ENCODE measurements at places on chromosomes 12 and 14. TPM values are rescaled to one million over a fixed set of nuclear protein-coding genes. Genes with fewer than 3 reads are reported as not detected.

DNA sequence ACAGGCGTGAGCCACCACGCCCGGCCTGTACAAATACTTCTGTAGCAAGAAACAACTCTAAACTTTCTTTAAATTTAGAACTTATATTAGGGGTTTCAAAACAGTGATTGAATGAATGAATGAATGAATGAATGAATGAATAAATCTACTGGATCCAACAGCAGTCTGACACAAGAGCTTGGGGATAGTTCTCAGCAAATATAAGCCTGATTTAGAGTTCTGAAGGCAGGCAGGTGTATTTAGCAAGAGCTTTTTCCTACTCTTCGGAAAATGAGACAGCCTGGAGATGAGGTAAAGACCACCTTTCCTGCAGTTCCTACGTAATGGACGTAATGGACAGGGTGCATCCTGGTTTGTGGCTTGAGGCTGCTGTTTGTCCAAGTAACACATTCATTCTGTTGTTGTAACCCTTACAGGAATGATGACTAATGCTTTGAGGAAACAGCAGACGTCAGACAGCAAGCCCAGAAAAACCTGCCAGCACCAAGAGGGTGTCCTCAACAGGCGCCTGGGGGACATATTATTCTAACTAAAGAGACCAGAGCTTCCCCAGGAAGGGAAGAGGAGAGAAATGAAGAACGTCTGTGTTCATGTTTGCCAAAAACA is 277.4 kb upstream of the SOX5 start:
- DNase-seq = peak; percentile 44

GRCh38 chr12:625998-626397 is 37.2 kb downstream of the NINJ2 start:
- DNase-seq = no peak

DNA sequence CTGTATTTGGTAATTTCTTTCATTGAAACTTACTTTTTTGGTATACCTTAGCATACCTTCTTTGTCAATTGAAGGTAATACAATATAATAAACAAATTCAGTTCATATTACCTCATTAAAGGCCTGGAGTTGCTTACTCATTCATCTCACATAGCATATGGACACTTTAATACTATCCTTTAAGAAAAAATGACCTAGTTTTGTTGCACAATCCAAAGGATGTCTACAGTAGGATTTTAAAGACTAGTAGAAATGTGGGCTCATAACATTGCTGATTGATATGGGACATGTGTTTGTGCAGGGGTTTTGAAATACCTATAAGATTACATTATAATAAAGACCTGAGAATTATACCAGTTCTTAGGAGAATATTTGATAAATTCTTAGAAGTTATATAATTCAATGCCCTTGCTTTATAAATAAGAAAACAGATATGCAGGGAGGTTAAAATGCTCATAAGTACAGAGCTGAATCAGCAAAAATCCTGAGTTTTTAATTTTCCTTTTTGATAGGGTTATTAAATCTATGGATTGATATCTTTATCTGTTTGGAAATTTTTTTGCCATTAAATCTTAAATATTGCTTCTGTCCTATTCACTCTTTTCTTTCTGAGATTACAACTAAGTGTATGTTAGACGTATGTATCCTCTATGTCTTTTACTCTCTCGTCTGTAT is 352.1 kb downstream of the ATP23 start:
- DNase-seq = no peak

DNA sequence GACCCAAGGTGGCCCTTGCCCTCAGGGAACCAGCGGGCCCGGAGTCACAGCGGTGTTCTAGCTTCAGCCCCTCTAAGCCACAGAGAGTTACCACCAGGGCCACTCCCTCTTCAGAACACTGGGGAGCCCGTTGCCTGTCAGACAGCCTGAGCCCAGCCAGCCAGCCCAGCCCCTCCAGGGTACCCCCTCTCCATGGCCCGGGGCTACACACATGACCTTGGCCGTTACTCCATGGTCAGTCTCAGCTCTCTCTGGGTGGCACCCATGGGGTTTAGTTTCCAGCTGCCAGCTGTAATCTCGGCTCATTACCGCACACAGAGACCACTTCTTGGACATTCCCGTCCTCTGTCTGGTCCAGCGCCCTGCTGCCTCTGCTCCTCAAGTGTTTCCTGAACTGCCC is 35.0 kb downstream of the PPP2R5C start:
- DNase-seq = no peak

DNA sequence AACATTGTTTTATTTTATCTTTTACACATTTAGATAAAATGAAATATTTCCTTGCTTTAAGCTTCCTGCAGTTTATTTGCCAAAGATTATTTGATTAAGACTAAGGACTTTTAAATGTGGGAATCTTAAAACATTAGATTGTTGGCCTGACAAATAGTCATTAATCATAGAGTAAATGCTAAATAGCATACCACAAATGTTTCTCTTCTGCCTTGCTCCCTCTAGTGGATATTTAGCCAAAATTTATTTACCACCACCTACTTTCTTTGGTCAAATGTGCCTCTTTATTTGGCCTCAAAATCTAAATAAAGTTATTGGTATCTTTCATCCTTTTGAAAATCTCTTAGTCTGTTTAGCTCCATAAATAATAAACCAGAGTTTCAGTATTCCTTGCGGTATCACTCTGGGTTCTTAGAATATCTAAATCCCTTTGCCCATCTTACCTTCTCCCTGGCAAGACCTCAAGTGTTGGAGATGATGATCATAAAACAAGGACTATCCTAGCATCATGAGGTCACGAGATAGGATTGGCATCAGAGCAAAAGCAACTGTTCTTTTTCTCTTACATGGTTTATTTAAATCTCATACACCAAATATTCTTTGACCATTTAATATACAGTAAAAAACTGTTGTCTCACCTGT is 150.6 kb upstream of the AEBP2 start:
- DNase-seq = no peak

DNA sequence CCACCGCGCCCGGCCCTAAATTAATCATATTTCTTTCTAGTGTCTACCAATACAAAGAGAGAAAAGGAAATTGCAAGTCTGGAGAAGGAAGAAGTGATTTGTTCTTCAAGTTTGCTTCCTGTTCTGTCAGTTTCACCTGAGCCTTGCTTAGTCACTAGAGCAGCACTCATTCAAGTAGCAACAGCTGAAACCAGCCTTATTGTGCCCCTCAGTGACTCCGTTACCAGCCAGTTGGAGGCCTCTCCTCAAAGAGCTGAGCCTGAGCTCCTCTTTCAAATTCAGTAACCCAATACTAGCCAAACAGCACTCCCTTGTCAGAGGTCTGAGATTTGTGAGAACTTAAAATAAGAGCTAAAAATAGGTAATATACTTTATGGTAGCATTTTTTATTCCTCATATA is 17.4 kb downstream of the PAWR start:
- no peak for DNase-seq

DNA sequence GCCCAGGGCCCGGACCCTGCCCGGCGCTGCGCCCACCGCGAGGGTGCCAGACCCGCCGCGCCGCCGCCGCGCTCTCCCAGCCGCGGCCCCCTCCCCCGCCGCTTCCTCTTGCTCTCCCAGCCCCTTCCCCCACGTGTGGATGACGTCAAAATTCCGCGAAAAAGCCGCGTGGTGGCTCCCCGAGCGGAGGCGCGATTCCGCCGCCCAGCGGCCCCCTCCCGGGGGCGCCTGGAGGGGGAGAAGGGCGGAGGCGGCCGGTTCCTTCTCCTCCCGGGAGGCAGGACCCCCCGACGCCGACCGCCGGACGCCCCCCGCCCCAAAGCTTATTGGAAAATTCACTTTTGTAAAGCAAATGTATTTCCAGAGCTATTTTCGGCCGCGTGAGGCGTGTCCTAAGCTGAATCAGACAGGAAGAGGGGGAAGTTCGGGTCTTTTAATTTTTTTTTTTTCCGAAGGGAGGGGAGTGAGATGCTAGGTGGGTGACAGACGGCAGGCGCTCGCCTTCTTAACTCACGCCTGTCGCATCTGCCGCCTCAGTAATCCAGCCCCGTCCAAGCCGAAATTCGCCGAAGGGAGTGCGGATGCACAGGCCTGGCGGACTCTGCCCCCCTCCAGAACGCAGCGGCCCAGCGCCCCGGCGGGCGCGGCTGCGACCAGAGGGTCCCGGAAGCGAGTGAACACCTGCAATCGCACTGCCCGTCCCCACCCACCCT is 4.1 kb upstream of the CCND2 start:
- peak; percentile 95 for DNase-seq

DNA sequence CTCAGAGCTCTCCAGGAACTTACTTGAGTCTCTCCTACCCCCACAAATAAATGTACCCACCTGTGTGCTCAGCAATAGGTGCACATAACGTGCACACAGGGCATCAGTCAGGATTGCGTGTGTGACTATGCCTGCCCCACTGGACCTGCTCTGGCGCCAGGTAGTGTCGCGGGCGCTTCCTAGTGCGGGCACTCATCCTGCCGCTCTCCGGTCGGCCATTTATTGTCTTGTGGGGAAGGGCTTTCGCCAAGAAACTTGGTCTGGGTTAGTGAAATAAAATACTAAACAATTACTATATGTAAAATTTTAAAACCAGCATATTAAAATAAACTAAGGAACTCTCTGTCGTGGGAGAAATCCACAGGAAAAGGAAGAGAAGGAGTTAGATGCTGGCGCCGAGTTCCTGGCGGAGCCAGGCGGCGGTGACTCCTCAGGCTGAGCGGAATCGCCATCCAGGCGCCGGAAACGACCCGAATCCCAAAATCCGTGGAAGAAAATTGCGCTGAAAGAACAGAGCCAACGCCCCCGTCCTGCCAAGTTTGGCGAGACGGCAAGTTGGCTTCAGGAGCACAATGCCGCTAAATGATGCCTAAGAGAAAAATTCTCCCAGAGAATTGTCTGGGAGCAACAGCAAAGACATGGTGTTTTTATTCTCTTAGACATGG is 7.9 kb upstream of the HOXC13 start:
- DNase-seq = no peak

- no peak for DNase-seq
Observed at GRCh38 chr14:24233538-24233866, 773 bp downstream of the GMPR2 start.

- no peak for DNase-seq
Observed at GRCh38 chr12:93126069-93126474, 197.0 kb upstream of the EEA1 start.

- DNase-seq = no peak
Observed at GRCh38 chr14:78608998-78609787, 439.0 kb downstream of the NRXN3 start.

DNA sequence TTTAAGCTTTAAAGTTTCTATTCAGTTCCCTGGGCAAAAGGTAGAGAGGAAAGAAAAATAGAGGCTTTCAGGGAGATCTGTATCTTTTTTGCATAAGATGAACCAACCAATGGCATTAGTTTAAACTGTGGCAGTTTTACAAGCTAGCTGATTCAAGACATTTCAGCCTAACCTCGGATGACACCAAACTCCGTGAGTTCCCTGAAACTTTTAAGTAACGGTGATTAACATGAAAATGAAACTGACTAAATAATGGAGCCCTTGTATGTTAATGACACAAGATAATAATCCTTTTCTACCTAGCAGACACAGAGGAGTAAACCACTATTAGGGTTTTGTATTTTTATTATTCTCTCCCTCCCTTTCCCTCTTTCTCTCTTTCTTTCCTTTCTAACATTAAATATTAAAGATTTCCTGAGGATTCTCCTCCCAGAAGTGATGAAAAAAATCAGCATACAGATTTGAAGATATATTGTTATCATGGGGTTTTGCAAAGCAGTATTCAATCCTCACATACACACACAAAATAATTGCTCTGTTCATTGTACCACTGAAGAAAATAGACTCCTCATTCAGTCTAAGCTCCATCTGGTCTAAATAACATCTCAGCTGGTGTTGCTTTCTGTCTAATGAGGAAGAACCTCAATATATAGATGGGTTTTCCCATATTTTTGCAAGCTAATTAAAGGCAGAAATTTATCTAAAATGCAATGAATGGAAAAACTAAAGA is 483.8 kb downstream of the NOVA1 start:
- DNase-seq = no peak

GRCh38 chr14:76498976-76499375 is 123.0 kb downstream of the ESRRB start:
- DNase-seq = no peak

GRCh38 chr14:25574628-25575325 is 524.8 kb upstream of the STXBP6 start:
- no peak for DNase-seq

DNA sequence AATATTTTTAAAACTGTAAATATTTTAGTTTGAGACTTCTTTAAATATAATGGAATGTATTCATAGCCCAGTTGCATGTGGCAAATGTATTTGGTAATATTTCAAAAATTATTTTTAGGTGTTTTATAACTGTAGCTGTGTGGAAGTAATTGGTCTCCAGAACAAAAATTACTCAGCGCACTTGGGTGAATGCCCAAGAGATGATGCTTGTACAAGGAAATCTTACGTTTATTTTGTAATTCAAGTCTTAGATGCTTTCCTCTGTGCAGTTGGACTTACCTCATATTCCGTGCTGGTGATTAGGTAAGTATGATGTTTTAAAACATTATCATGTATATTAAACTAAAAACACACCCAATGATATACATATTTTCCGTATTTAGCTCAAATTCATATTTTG is 76.7 kb upstream of the SLCO1B1 start:
- DNase-seq = no peak

- DNase-seq = no peak
Observed at GRCh38 chr14:87387806-87388205, 605.2 kb downstream of the GALC start.

DNA sequence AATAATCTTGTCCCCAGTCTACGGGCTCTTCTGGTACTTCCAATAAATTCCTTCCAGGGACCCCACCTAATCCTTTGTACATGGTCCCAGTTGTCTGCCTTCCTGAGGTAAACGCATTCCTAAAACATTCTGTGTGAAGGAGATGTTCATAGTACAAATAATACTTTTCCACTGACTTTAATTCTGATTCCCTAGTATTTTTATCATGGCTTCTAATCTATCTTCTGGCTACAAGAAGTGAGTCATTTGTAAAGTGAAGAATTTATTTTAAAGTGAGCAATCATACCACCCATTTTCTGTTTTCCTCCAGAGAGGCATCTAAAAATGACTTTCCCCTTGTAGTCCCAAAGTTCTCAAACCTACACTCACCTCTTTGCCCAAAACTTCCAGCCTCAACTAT is 65.9 kb upstream of the NUDT4 start:
- DNase-seq = no peak

- no peak for DNase-seq
Observed at GRCh38 chr12:58455136-58455535, 465.2 kb downstream of the LRIG3 start.

DNA sequence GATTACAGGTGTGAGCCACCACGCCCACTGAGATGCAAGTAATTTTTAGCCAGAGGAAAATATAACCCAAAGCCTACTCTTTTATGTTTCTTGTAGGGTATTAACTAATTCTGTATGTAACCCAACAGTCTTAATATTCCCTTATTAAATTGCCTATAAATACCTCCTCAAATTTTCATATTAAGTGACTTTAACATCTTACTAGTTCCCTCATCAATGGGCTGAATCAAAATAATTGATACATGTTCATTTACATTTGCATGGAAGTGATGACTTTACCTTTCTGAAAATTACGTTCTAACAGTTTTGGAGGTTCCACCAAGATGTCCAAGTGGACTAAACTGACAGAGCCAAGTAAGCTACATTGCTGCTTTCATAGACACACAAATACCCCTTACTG is 3.1 kb downstream of the SOS2 start:
- no peak for DNase-seq

- no peak for DNase-seq
Observed at GRCh38 chr12:126492181-126492580, 1426.9 kb downstream of the AACS start.

Gene WNT1
- not detected for polyA plus RNA-seq

Gene SMCO2
- polyA plus RNA-seq = 0.24 TPM

Gene RHEBL1
- 2.4 TPM for polyA plus RNA-seq

Gene PPFIBP1
- 120 TPM for polyA plus RNA-seq

Gene PIWIL1
- polyA plus RNA-seq = 0.08 TPM

Gene GTF2A1
- polyA plus RNA-seq = 32.4 TPM

Gene FBXO34
- polyA plus RNA-seq = 37.7 TPM

Data from left lung (tissue), 14 donors.